ENCODE measurements at places on chromosomes 3 and 15.
A peak's percentile ranks its signal among the peaks of the same experiment; 100 is the strongest.

DNA sequence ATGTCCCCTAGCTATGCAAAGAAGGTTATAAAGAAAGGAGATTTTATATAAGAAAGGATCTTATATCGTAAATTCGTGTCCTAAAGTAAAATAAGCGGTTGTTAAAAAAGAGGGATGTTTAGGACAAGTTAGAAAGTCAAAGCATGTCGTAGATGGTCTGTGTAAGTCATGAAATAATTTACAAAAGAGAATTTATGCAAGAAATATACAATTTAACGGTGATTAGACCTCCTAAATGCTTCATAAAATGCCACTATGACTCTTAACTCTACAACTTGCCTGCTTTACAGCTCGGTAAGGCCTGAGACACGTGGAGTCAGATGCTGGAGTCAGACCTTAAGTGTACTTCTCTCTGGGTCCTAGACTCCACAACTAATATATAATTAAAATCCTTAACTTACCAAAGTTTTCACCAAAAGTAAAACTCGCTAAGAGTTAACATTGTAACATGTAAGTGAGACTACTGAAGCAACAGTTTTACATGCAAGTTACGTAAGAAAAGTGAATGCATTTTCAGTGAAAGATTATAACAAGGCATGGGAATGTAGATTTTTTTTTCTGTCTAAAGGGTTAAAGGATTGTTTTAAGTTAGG is 13.3 kb upstream of the SRPRB start:
- DNase-seq: no peak

GRCh38 chr3:11909726-11910125 is 63.0 kb upstream of the TAMM41 start:
- DNase-seq: no peak

GRCh38 chr3:195906865-195907683 is 1.3 kb downstream of the TNK2 start:
- peak; percentile 61 for DNase-seq

- DNase-seq: no peak
Measured at GRCh38 chr3:58606693-58607092, 29.5 kb upstream of the FAM107A start.

- no peak for DNase-seq
Measured at GRCh38 chr3:58085616-58086015, 77.4 kb downstream of the FLNB start.

GRCh38 chr15:73794443-73795133 is 41.4 kb upstream of the INSYN1 start:
- no peak for DNase-seq

DNA sequence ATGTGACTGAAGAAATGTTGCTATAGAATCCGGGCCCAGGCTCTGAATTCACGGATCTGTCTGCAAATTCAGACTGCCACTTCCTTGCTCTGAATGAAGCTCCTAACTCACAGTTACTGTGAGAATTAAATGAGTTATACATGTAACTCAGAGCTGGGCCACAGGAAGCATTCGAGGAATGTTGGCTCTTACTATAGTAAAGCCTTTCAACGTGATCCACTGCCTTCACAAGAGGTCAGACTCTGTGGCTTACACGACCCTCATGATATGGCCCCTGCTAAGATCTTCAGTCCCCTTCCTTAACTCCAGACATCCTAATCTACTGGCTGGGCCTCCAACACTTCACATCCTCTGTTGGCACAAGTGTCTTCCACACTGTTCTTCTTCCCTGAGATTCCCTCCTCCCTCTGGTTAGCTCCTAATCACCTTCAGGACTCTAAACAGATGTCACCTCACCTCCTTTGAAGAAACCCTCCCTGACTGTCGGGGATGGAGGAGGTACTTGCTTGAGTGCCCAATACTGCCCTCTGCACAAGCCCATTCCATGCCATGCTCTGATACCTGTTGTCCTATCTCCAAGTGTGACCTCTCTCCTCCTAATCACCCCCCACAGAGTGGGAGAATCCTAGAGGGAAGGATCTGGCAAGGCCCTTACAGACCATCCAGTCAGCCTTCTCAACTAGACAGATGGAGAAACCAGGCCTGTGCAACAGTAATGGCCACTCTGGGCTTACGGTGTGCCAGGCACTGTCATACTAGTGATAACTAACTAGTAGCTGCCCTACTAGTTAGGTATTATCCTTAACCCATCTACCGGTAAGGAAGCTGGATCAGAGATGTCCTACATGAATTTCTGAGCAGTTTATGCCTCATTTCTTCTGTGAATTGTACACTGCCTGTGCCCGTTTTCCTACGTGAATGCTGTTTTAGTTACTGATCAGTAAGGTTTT is 1.3 kb downstream of the ACTR8 start:
- DNase-seq: no peak

DNA sequence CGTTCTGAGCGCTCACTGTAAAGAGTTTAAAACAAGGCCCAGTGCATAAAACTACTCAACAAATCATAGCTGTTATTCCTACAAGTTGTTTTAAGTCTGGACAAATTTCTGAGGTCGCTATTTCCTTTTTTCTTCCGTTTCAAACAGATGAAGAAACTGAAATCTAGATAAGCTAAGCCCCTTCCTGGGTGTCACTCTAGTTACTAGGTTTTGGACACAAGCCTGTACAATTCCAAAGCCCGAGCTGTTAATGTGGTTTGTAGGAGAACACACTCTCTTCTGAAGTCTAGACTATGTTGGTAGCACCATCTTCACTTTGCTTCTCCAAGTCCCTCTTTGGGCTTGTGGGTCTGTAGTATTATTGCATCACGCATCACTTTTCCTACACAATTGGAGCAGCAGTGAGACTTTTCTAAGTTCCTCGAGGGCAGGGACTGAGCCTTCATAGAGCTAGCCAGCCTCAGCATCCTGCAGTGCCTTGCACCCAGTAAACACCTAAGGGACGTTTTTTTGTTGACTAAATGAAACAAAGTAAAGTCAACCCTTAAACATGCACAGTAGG is 142.6 kb upstream of the PROK2 start:
- no peak for DNase-seq

DNA sequence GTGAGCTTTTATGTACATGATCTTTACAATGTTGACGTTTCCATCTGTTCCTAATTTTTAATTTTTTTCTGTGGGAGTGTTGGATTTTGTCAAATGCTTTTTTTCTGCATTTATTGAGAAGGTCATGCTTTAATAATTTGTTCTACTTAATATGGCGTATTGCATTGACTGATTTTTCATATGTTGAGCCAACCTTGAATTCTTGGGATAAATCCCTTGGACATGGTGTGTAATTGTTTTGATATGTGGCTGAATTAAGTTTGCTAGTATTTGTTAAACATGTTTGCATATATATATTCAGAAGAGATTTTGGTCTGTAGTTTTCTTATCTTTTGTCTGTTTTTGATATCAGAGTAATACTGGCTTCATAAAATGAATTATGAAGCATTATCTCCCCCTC is 256.7 kb downstream of the EDEM1 start:
- no peak for DNase-seq

DNA sequence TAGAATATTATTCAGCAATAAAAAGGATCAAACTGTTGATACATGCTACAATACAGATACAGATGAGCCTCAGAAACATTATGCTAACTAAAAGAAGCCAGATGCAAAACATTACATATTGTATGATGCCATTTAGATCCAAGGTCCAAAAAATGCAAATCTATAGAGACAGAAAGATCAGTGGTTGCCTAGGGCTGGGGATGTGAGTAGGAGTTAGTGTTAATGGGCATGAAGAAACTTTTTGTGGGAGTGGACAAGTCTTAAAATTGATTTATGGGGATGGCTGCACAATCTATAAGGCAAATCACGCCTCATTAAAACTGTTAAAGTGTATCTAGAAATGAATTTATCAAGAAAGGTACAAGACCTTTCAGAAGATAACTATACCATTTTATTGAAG is 45.0 kb downstream of the EHHADH start:
- no peak for DNase-seq

DNA sequence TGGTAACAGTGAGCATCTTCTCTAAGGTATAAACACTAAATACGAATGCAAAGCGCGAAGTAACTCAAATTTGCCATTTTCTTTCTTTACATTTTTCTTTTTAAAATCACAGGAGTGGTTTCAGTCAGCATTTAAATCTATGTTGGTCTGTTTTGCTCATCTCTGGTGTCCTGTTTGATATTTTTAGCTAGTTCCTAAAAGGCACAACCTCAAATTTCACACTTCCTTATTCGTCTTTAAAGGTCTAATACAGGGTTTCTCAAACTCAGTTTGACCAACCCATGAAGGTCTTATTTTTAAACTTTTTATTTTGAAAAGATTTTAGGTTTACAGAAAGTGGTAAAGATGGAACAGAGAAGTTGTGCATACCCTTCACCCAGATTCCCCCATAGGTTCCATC is 201.1 kb downstream of the MAGI1 start:
- no peak for DNase-seq

GRCh38 chr3:50241713-50242380 is 5.8 kb downstream of the GNAI2 start:
- no peak for DNase-seq

DNA sequence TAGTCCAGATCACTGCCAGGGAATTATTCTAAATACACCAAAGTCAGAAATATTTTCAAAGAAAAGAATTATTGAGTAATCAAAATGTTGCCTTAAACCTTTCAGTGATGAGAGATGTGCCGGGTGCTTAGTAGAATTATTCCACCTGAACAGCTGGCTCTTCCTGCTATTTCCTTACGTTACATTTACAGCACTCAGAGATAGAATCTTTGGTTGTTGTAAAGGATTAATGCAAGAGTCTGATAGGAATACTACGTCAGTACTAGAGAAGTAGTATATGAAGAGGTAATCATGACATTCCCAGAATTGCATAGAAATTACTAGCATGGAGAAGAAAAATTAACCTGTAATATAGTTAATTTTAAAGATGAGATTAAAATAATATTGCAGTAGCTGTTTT is 50.9 kb upstream of the ZDHHC23 start:
- DNase-seq: no peak

DNA sequence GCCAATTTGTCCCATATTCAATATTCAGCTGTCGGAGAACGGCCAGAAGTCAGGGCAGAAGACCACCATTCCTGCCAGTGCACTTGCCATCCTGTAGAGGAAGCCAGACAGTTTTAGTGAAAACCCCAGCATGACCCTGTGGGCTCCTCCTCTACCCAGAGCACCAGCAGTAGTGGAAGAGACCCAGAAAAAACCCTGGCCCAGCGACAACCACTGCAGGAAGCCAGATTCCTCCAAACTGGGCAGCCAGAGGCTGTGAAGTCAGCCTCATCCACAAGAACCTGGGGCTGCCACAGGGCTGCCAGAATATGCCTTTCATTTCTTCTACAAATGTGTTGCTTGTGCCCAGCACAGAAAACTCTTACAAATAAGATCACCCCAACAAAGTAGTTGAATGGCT is 67.3 kb downstream of the HMCES start:
- DNase-seq: no peak

GRCh38 chr3:14900881-14901873 is 46.2 kb upstream of the NR2C2 start:
- DNase-seq: no peak
